Stimulated activated CD4-positive, alpha-beta T cell treated with anti-CD3 and anti-CD28 coated beads, Interleukin-15, amount 100 ng/mL, for 1 hour (primary cell): ENCODE measurements at places on chromosomes 12 and 14.

DNA sequence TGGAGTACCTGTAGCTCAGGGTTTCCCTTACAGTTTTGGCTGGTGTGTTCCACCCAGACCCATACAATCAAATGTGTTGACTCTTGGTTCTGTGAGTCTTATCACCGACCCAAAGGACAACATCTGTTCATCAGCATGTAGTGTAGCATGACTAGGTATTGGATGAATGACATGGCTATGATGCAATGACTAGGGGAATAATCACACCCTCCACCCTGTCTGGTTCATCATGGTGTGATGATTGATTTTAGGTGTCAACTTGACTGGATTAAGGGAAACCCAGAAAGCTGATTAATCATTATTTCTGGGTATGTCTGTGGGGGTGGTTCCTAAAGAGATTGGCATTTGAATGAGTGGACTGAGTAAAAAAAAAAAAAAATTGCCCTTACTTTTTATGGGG lies 311.3 kb downstream of the DPF3 start:
- no peak for DNase-seq

- no peak for DNase-seq
These were observed 161.6 kb downstream of the DYRK2 start for GRCh38 chr12:67810166-67810565.

GRCh38 chr14:76862546-76863282 lies 36.5 kb downstream of the LRRC74A start:
- DNase-seq, result no peak

GRCh38 chr12:77599782-77600467 lies 230.8 kb upstream of the NAV3 start:
- DNase-seq, result no peak

GRCh38 chr12:52647601-52648000 lies 4.4 kb downstream of the KRT2 start:
- no peak for DNase-seq

GRCh38 chr14:21350539-21350938 lies 33.3 kb downstream of the SUPT16H start:
- DNase-seq, result no peak

DNA sequence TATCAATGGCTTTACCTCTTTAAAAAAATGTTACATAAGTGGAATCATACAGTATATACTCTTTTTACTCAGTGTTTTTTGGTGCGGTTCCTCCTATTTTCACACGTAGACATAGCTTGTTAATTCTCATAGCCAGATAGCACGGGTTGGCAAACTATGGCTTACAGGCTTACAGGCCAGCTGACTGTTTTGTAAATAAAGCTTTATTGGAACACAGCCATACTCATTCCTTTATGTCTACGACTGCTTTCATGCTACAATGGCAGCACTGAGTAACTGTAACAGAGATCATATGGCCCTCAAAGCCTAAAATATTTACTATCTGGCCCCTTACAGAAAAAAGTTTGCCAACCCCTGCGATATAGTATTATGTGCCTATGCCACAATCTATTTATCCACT lies 5.8 kb upstream of the DAAM1 start:
- no peak for DNase-seq

GRCh38 chr12:109178532-109178931 lies 62.1 kb downstream of the ACACB start:
- DNase-seq, result no peak

GRCh38 chr14:26339381-26339780 lies 258.5 kb downstream of the NOVA1 start:
- no peak for DNase-seq

DNA sequence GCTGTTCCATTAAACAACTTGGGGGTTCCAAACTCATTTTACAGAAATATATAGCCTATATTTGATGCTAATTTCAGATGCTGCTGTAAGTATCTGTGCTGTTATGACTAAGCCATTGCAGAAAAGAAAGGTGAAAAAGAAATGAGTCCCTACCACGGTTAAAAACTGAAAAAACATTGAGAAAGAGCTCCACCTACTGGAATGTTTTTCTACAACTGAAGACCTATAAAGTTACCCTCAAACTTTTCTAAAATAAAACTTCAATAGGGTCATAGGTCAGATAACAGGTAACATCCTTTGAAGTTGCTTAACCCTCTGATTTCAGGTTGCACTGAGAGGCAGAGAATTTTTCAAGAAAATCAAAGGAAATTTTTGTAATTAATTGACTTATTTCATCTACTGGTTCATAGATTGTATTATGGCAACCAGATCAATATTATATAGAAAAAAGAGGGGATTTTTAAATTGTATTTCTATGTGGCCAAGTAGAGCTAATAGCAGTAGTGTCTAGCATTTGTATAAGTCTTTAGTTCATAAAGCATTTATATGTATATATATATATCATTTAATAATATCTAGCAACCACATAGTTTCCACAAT lies 279.9 kb downstream of the RPS29 start:
- DNase-seq, result no peak

DNA sequence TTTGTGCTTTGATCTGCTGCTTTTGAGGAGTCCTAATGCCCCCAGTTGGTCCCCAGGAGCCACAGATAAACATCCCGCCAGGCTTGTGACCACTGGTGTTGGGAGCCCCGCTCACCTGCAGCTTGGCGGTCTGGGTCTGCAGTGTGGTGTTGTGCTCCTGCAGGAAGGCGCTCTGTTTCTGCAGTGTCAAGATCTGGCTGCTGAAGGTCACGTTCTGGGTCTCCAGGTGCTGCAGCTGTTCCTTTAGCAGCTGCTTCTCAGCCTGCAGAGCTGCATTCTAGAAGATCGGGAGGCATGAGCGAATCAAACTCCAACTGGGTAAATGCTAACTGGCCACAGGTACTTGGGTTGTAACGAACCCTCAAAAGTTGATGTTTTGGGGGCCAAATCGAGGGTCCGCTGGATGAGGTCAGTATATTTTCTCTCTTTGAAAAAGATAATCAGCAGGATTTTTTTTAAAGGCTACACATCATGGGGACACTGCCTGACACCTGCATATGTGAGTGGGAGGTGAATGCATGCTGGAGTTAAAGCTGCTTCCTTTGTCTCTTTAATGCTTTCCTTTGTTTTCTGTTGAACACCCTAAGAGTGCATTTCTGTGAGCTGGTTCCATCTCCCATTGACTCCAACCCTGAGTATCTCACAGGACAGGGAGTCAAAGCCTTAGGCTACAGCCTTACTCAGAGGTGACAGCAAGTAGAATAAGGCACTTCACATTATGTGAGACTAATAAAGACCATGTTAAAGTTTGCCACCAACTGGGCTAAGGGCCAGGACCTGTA lies 61.3 kb upstream of the GPR68 start:
- DNase-seq, result no peak

- DNase-seq, result no peak
These were observed 254.3 kb downstream of the MSRB3 start for GRCh38 chr12:65532764-65533163.

GRCh38 chr12:113852264-113852663 lies 113.9 kb downstream of the RBM19 start:
- no peak for DNase-seq

DNA sequence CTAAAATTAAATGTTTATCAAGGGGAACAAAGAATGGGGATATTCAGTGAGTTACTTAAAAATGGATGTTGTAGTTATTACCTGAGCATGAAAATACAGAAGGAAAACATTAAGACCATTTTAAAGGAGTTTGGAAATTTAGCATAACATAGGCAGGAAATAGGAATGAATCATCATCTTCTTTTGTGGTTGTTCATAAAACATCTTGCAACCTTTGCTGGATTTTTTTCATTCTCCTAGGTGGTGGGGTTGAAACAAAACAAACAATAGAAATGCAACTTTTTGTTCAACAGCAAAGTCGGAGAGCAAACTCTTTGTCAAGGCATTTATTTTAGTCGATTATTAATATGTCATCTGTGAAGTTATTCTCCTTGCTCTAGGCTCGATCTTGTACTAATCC lies 275.1 kb downstream of the IPO8 start:
- no peak for DNase-seq

- no peak for DNase-seq
These were observed 473.5 kb downstream of the ETNK1 start for GRCh38 chr12:23098517-23098916.

GRCh38 chr12:47307680-47308399 lies 228.1 kb upstream of the AMIGO2 start:
- DNase-seq, result no peak

DNA sequence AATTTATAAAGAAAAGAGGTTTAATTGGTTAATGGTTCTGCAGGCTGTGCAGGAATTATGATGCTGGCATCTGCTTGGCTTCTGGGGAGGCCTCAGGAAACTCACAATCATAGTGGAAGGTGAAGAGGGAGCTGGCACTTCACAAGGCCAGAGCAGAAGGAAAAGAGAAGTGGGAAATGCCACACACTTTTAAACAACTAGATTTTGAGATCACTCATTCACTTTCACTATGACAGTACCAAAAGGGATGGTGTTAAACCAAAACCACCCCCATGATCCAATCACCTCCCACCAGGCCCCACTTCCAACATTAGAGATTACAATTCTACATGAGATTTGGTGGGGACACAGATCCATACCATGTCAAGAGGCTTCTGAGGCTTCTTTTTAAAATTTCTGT lies 62.6 kb downstream of the SLC38A4 start:
- no peak for DNase-seq

DNA sequence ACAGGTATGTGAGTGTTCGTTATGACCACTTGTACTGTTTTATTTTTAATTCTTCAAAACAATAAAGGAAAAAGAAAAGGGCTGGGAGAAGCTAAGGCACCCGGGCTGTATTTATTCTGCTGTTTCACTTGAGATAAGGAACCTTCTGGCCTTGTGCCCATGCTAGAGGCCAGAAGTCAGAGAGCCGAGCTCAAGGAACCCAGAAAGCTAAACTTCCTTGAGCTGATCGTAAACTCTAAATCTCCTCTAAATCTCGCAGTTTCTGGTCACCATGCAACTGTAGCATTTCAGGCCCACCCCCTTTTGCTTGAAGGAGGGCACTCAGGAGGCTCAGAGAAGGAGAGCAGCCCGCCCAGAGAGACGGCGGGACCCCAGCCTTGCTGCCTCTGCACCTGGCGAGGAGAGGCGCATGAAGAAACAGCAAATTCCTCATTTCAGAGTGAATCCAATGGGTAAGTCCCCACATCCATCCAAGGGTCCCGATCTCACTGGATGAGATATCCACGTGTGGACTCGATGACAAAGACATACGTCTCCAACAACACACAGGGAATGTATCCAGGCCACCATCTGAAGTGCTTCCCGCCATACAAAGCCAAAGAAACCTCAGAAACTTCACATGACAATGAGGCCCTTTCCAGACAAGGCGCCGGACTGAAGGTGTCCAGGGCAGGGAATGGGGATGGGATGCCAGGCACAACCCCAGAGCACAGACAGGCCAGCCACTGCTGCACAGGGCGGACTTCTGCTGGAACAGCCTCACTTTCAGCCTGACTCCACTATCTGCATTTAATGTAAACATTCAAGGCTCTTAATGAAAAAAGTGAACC lies 14.6 kb downstream of the CCDC88C start:
- DNase-seq, result no peak

- DNase-seq, result no peak
These were observed 64.5 kb downstream of the TTC9 start for GRCh38 chr14:70706177-70706576.

DNA sequence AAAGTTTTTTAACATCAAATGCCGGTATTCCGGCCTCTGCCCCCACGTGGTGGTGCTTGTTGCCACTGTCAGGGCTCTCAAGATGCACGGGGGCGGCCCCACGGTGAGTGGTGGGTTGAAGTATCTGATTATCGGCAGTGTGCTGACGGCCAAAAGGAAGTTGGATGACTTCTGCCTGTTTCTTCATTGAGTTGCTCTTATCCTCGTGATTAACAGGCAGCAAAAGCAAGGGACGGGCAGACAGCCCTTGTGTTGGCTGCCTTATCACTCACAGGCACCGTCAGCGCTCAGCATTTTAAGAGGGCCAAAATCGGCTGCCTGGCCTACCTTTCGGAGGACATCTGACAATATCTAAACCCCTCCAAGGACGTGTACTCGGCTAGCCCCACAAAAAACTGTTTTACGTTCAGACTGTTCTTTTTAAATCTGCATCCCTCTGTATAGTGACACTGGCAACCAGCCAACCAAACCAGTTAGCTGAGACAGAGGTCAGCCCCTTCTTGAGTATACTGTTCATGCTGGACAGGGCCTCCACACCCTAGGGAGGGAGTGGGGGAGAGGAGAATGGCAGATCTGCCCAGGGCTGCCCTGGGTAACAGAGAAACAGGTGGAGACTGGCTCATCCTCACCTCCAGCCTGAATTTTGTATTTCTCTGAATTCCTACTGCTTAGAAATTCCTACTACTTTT lies 22.9 kb upstream of the AKAP5 start:
- DNase-seq, result no peak

DNA sequence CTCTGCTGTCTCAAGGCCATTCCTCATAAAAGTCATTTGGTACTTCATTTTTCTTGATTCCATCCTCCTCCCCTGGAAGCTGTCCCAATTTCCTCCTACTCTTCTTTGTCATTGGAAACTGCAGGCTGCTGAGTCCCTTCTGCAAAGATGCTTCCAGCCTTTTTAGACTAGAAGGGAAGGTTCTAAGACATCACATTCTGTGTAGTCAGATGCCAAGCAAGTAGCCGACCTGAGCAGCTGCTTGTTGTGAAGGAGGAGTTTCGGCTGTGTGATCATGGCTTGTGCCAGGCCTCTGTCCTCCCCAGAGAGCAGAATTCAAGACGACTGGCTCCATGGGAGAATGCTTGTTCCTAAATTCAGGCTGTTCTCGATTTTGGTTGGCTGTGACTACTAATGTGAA lies 8.7 kb downstream of the RFC5 start:
- no peak for DNase-seq

DNA sequence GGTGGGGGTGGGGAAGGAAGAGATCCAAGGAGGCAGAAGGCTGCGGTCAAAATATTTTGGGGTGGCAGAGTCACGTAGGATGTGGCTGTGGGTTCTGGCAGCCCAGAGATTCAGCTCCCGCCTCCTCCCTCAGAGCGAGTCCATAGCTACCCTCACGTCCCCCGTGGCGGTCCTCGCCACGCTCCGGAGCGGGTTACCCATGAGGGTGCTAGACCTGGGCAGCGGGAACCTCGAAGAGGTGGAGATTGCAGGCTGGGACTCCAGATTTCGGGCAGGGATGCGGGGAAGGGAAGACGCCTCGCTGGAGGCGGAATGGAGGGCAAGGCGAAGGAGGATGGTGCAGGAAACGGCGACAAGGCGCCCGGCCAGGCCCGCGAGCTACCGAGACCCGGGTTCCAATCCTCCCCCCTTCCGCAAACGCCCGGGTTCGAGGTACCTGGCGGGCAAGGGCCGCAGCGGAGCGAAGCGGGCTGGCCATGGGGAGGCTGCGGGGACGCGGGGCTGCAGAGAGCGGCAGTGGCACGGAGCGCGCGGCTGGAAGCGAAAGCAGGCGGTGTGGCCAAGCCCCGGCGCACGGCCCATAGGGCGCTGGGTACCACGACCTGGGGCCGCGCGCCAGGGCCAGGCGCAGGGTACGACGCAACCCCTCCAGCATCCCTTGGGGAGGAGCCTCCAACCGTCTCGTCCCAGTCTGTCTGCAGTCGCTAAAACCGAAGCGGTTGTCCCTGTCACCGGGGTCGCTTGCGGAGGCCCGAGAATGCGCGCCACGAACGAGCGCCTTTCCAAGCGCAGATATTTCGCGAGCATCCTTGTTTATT lies 46.2 kb downstream of the BCAT1 start:
- DNase-seq, result no peak

- no peak for DNase-seq
These were observed 2.4 kb upstream of the ERC1 start for GRCh38 chr12:988646-989045.
